ENCODE measurements at places on chromosomes 11 and 22.

GRCh38 chr11:95365348-95365747 is 134.3 kb upstream of the SESN3 start:
- DNase-seq = no peak

DNA sequence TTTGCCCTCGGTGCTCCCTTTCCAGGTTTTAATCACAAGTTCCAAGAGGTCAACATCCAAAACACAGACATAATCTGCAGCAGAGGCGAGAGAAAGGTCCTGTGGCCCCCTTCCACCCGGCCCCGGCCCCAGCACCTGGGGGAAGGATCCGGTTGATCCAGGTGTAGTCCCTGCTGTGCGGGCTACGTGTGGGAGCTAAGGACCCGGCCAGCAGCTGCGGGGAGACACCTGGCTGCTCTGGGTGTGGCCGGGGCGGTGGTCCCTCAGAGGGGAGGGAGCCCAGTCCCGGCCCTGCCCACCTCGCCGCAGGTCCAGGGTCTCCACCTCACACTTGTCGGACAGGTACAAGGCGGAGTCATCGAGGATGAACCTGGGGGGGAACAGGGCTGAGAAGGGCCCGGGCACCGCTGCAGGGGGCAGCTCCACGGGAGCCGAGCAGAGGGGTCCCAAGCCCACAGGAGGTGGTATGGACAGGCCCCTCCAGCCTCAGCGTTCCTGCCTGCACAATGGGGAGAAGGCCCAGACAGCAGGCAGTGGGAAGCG is 13.6 kb downstream of the ATG2A start:
- DNase-seq = no peak

- no peak for DNase-seq
Measured at GRCh38 chr11:22707119-22707899, 40.9 kb downstream of the GAS2 start.

DNA sequence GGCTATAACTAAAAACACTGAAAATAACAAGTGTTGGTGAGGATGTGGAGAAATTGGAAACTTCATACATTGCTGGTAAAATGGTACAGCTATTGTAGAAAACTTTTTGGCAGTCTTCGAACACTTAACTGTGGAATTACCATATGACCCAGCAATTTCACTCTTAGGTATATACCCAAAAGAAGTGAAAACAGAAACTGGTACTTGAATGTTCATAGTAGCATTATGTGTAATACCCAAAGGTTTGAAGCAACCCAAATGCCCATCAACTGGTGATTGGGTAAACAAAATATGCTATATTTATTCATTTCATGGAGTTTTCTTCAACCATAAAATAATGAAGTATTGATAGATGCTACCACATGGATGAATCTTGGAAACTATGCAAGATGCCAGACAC is 40.8 kb upstream of the FTH1 start:
- no peak for DNase-seq

- DNase-seq = no peak
Measured at GRCh38 chr11:94558468-94558867, 8.7 kb upstream of the PIWIL4 start.

DNA sequence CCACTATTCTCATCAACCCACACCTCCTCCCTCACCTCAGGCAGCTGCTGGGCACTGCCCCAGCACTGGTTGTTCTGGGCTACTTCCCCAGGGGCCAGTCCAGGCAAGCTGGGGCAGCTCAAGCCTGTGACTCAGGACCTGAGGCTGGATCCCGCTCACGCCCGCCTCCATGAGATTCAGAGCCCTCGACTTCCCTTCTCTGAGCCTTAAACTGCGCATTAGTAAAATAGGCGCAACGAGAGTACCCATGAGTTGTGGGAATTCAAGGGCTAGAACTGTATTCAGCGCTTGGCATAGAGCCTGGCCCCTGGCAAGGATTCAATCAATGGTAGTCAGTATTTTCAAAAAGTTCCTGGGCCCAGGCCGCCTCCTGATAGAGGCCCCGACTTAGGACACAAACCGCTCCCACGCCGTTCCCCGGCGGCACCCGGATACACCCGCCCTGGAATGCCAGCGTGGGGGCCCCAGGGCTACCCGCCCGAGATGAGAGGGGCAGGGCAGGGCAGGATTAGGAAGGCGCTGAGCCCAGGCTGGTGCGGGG is 723 bp upstream of the CD82 start:
- no peak for DNase-seq

DNA sequence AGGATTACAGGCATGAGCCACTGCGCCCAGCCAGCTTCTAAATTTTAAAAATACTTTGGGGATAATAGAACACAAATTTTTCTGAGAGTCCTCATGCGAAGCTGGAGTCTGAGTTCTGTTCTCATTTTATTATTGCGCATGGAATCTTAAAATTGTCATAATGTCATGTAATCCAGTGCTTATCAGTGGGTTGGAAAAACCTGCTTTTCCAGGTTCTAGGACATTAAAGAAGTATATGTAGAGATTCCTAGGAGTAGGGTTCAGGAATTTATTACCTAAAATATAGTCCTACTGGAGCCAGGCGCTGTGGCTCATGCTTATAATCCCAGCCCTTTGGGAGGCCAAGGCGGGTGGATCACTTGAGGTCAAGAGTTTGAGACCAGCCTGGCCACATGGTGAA is 4.6 kb upstream of the E2F8 start:
- no peak for DNase-seq

- peak; percentile 80 for DNase-seq
Measured at GRCh38 chr11:110447897-110448745, 18.4 kb downstream of the FDX1 start.

- no peak for DNase-seq
Measured at GRCh38 chr22:17637490-17638181, 921 bp upstream of the BCL2L13 start.

GRCh38 chr11:78893996-78894395 is 319.3 kb upstream of the NARS2 start:
- no peak for DNase-seq

DNA sequence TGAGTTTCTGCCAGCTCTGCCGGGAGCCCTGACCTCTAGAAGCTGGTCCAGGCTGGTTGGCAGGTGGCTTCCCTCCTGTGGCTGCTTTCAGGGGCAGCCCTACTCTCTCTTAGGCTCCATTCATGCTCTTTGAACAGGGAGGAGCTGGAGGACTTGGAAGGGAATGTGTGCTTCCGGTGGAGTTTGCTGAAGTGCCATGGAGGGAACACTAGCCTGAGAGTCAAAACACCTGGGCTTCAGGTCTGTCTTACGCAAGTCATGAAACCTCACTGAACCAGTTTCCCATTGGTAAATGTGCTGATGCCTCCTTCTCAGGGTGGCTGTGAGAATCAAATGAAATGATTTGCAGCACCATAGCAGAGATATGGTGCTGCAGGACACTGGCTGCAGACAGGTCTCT is 224.5 kb downstream of the KIRREL3 start:
- DNase-seq = no peak

- DNase-seq = no peak
Measured at GRCh38 chr11:13881226-13881905, 81.2 kb upstream of the SPON1 start.

- no peak for DNase-seq
Measured at GRCh38 chr11:69003301-69003865, 9.7 kb downstream of the MRGPRF start.

DNA sequence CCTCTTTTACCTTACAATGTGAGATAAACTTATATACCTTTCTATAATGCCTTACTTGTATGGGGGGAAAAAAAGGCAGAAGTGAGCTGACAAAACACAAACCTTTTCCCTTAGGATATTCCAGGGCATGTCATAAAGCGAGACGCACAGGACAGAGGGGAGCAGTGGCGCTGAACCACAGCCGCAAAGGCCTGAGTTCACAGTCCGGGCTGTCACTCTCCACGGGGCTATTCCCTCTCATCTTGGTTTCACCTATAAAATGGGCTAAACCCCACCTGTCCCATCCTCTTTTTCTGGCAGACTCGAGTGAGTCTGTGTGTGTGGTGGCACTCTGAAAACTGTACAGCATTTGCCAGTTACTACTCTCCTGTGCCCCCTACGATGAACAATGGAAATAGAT is 14.4 kb upstream of the FXYD2 start:
- DNase-seq = no peak

All from Karpas-422 (cell line).